Osteocyte (in vitro differentiated cells): ENCODE measurements at places on chromosomes 6 and 20.

- no peak for DNase-seq
Measured at GRCh38 chr6:24927277-24927955, 8.3 kb downstream of the RIPOR2 start.

DNA sequence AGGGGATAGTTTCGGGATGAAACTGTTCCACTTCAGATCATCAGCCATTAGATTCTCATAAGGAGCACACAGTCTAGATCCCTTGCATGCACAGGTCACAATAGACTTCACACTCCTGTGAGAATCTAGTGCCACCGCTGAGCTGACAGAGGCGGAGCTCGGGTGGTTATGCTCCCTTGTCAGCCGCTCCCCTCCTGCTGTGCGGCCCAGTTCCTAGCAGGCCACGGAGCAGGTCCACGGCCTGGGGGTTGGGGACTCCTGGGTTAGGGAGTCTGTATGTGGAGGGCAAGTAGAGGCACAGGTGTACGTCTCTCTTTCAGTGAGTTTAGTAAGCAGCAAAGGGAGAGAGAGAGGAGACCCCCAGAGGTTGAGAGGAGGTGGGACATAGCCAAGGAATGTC lies 30.5 kb upstream of the MDFI start:
- DNase-seq = no peak

DNA sequence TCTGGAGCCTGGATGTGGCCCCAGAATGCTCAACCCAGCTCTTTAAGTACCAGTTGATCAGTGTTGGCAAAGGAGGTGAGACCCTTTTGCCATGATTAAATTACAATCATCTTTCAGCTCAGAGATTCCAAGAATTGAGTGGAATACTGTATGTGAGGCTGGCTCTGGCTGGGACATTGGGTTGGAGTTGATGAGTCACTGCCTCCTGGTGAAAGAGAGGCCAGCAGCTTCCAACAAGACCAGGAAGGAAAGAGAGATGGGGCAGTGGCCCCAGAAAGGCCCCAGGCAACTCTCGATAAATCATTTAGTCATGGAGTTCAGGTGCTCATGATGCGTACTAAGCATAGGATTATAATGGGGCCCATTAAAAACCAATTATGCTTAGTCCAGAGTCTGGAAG lies 2.1 kb downstream of the TGM6 start:
- DNase-seq = no peak

DNA sequence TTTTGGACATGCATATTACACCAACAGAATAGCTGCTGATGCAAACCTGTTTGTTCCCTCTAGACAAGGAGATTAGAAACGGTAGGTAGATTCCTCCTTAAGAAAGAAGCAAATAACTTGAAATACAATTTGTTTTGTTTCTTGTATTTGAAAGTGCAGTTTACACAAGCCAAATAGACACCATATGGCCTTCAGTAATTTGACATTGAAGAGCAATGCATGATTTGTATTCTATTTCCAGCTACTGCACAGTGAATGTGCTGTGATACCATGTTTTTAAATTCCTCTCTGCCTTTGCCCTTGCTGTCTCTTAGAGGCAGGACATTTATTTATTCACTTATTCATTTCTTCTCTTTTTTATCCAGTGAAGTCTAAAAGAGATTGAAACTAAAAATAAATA lies 31.9 kb upstream of the ANKEF1 start:
- DNase-seq = no peak

DNA sequence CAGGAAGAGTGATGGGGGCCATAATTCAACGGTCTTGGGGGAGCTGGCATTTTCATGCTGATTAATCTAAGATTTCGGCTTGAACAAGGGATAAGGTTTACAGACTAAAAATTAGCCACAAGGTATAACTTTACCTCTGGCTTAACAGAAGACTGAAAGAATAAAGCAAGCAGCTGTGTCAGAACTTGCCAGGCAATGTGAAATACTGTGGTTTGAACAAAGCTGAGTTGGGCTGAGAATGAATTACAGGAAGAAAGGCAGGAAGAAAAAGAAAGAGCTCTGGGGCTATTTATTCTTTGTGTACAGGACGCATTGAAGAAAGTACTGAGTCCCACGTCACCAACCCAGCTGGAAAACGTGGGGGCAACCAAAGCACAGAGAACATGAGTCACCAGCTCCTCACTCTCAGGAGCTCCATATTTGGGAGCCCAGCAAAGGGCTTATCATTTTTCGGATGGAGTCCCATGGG lies 121.5 kb upstream of the NEDD9 start:
- DNase-seq = no peak

DNA sequence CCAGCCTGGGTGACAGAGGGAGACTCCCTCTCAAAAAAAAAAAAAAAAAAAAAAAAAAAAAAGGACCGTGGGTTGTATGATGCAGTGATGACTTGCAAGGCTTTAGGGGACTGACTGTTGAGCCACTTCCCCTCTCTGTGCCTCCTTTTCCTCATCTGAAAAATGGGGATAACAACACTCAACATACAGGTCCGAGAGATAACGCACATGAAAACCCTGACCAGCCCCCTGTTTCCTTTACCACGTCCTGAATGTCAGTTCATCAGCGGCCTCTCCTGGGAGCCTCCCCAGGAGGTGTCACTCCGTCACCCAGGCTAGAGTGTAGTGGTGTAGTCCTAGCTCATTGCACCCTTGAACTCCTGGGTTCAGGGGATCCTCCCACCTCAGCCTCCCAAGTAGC lies 3.9 kb downstream of the SLA2 start:
- DNase-seq = no peak

GRCh38 chr6:121160276-121160675 lies 174.0 kb downstream of the TBC1D32 start:
- no peak for DNase-seq
